ENCODE measurements at places on chromosomes 3 and 15. TPM values are rescaled to one million over a fixed set of nuclear protein-coding genes. Genes with fewer than 3 reads are reported as not detected.

Gene RARB
- total RNA-seq = 19.3 TPM

DNA sequence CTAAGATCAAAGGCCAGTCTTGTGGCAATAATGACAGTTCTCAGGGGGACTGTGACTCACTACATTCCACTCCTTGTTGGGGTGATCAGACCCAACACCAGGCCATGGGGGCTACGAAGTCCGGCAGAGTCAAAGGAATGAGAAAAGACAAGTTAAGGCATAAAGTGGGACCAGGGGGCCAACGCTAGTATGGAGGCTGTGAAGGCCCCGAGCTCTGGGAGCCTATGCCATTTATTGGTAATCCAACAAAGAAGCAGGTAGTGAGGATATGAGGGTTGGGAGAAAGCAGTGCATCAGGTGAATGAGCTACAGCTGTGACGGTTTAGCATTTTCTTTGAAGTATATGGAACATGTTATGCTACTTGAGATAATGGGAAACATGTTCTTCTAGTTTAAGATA is 104.4 kb upstream of the C2CD4B start:
- no peaks in the 10 kb centered on the region for H3K27me3 ChIP-seq
- DNase-seq = no peak
- H3K4me1 ChIP-seq = no peaks in the 10 kb centered on the region
- no peaks in the 10 kb centered on the region for H3K36me3 ChIP-seq
- no peak overlapping the region for H3K4me3 ChIP-seq

GRCh38 chr3:30034246-30034991 is 572.0 kb upstream of the TGFBR2 start:
- H3K4me1 ChIP-seq = no peaks in the 10 kb centered on the region
- H3K36me3 ChIP-seq = no peaks in the 10 kb centered on the region
- no peak for DNase-seq
- no peak overlapping the region for H3K27ac ChIP-seq
- peaks cover 2% of the 10 kb centered on the region for H3K27me3 ChIP-seq

DNA sequence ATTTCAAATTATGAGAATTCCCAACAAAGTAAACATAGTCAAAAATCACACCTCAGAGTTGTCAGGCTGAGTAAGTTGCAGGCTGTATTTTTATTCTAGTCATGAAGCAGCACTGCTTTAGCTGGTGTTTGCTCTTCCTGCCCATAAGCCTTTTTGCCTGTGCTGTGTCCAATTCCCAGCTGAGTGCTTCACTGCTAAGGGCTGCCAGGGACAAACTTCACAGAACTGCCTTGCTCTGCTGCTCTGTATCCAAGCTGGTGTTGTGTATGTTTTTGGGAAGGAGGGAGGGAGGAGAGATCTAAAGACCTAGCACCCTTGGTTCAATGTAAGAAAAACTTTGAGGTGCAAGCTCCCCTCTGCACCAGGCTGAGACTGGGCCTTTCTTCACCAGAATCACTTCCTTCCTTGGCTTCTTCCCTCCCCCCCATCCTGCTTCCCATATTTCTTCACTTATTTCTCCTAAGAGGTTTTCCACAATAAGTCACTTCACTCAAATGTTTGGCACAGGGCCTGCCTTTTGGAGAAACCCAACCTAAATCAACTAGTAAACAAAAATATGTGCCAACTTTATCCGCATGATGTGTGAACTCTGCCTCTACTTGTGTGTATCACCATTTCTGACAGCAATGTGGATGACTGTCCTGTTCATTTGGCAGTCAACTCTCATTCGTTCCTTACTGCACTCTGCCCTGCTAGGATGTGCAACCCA is 156.1 kb downstream of the TBL1XR1 start:
- peak; percentile 43 for DNase-seq
- H3K4me3 ChIP-seq = no peak overlapping the region
- H3K27ac ChIP-seq = no peak overlapping the region
- no peaks in the 10 kb centered on the region for H3K27me3 ChIP-seq
